ENCODE measurements at places on chromosomes 16 and 17.

- no peak for DNase-seq
These were observed 38.1 kb upstream of the KPNB1 start for GRCh38 chr17:47611372-47612350.

DNA sequence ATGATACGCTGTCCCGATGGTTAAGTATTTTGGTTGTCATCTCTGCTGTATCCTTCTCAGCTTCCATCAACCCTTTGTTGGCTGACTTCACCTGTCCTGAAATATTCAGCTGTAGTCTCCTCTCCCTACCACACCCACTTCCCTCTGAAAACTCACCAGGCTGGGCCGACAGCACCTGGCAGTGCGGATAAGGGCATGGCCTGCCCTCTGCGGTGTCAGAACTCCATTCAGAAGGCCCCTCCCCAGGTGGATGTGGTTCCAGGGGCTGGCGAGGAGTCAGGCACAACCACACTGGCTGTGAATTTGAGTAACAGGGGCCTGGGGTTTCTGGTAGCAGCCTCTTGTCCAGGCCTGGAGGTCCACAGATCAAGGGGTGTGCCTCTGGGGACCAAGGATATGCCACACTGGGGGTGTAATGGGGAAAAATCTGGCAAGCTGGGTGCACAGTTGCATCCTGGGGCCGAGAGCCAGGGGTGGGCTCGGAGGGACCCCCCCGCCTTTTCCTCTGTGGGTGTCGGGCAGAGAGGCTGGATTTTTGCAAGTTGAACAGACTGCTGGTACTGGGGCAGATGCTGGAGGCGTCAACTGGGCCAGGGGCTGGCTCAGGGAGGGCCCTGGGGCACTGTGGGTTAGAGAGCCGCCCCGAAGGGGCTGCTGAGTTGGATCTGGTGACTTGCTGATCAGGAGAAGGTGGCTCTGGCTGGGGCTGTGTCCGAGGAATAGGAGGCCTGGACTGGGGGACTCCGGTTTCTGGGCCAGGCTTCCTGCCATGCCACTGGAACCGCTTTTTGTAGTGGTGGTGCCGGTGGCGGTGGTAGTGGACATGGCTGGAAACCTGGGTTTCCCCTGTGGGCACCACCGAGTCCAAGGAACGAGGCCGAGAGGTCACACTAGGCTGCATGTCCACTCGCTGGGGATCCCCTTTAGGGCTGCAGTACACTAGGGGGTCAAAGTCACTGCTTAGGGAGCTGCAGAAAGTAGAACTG, 5.6 kb upstream of the SUPT4H1 start:
- DNase-seq, result no peak

- DNase-seq, result peak; percentile 34
These were observed 46.9 kb downstream of the AXIN2 start for GRCh38 chr17:65514541-65514940.

DNA sequence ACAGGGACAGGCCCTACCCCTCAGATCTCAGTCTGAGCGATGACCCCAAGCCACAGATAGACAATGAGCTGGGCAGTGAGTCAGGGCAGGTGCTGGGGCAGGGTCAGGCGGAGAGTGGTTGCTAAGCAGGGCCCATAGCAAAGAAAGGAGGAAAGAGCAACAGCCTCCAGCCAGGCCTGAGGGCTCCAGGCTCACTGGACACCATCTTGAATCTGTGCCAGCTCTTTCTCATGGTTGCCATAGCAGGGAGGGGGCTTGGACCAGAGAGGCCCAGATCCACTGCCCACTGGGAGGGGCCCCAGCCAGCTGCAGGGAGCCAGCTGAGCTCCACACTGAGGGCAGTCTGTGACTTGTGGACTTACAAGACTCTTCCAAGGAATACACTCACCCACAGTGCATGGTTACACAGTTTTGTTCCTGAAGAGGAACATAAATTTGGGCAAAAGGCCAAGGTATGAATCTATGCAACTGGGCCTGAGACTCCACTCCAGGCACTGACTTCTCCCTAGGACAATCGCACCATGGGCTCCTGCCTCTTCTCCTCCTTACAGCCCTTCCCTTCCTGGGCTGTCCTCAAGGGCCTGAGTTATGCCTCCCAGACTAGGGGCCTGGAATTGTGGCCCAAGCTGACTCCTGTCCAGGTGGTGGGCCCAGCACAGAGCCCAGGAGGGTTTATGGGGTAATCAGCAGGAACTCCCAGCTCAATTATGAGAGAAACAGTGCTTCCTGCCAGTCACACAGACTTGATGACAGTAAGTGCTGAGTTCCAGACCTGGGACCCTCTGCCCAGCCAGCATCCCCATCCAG, 59.9 kb downstream of the BEAN1 start:
- no peak for DNase-seq

- no peak for DNase-seq
These were observed 27.5 kb upstream of the MTSS2 start for GRCh38 chr16:70713342-70713741.

- DNase-seq, result peak; percentile 70
These were observed 737 bp downstream of the DHRS13 start for GRCh38 chr17:28901866-28902818.

DNA sequence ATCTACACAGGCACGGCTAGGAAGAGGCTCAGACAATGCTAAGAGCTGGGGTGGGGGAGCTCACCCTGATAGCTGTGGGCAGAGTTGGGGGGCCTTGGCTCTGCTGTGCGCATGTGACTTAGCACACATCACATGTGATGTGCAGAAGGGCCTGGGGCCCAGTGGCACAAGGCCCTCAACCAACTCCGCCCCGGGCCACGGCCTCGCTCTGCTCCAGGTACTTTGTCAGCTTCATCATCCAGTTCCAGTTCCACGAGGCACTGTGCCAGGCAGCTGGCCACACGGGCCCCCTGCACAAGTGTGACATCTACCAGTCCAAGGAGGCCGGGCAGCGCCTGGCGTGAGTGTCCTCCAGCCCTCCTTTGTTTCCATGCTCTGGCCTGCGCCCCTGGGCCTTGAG, 19.3 kb downstream of the ACE start:
- no peak for DNase-seq

DNA sequence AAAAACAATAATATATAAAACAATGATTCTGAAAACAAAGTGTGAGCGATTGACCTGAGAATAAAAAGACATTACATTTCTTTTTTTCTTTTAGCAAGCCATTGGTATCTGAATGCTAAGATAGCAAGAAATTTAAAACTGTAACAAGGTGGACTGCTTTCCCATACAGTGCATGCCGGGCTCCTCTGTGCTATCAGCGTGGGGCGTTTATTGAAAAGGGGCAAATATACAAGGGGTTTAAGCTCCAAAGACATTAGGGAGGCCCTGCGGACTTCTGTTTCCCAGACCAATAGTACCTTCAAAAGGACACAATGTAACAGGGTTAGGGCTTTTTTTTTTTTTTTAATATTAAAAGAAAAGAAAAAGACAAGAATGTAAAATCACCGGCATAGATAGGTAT, 261.3 kb downstream of the ZFHX3 start:
- no peak for DNase-seq

GRCh38 chr16:73527187-73527586, 479.3 kb upstream of the ZFHX3 start:
- DNase-seq, result no peak

GRCh38 chr17:11251561-11252107, 10.6 kb downstream of the SHISA6 start:
- DNase-seq, result no peak

GRCh38 chr17:66228887-66229782, at the start of gene APOH:
Gene APOH, minus strand, starts transcription at chr17:66229415. Its CDS starts 36 bp downstream, at chr17:66229379.
- no peak for DNase-seq

GRCh38 chr17:69779378-69780214, 295.4 kb upstream of the KCNJ16 start:
- DNase-seq, result no peak

DNA sequence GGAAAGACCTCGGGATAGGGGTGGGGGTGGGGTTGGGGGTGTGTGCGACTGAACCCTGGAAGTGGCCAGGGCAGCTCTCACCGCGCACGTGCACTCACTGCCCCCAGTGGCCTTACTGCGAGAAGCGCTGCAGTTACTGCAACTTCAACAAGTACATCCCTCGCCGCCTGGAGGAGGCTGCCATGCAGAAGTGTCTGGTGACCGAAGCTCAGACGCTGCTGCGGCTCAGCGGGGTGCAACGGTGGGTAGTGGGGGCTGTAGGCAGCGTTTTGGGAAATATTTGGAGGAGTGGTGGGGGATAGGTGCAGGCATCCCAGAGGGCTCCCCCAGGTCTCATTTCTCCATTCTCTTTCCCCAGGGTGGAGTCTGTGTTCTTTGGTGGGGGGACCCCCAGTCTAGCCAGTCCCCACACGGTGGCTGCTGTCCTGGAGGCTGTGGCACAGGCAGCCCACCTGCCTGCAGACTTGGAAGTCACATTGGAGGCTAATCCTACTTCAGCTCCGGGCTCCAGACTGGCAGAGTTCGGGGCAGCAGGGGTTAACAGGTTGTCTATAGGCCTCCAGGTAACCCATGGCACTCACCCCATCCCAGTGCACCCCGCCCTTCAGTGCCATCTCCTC, 972 bp downstream of the RSAD1 start:
- DNase-seq, result peak; percentile 82

GRCh38 chr16:77212741-77213541, 13.7 kb downstream of the SYCE1L start:
- peak; percentile 85 for DNase-seq

- DNase-seq, result no peak
These were observed 361.8 kb upstream of the CDH5 start for GRCh38 chr16:66004699-66005098.

- DNase-seq, result no peak
These were observed 1.8 kb downstream of the MYH10 start for GRCh38 chr17:8628609-8629169.

DNA sequence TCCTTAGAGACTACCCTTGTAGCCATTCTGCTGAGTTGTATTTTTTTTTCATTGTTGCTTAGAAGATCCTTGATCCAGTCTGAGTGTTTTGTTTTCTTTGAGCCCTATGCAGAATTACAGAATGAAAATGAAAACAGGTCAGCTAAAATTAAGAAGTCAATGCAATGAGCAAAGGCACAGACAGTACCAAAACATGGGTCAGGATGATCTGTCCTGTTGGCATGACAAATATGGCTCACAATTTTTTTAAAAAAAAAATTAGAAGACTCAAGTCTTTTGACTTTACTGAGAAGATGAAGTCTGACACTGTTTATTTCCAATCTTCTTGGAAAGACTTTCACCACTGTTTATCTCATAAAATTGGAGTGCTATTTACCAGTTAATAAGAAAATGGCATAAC, 32.4 kb downstream of the KCNJ16 start:
- DNase-seq, result no peak

GRCh38 chr17:149231-149630, 11.9 kb downstream of the SCGB1C2 start:
- no peak for DNase-seq

- no peak for DNase-seq
These were observed 2.3 kb downstream of the DLG4 start for GRCh38 chr17:7217113-7217987.

DNA sequence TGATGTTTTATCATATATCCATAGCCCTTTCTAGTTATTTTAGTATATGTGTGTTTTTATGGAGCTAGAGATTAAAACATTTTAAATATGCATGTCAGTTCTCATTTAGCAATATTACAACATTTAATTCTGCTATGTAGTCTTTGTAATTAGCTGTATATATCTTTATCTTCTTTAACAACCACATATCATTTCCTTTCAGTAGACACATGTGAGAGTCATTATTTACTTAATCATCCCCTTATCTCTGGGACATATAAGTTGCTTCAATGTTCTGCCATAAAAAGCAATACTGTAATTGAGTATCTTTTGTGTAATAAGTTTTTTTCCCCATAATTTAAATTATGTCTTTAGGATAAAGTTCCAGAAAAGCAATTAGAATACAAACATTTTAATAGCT, 52.0 kb upstream of the CLEC3A start:
- no peak for DNase-seq

GRCh38 chr16:82626791-82627261, at the start of gene CDH13:
Gene CDH13, plus strand, starts transcription at chr16:82626969.
- DNase-seq, result no peak

- DNase-seq, result peak; percentile 59
These were observed 39.3 kb downstream of the MYO18A start for GRCh38 chr17:29140631-29141513.

GRCh38 chr16:65837464-65837863, 529.0 kb upstream of the CDH5 start:
- DNase-seq, result no peak

DNA sequence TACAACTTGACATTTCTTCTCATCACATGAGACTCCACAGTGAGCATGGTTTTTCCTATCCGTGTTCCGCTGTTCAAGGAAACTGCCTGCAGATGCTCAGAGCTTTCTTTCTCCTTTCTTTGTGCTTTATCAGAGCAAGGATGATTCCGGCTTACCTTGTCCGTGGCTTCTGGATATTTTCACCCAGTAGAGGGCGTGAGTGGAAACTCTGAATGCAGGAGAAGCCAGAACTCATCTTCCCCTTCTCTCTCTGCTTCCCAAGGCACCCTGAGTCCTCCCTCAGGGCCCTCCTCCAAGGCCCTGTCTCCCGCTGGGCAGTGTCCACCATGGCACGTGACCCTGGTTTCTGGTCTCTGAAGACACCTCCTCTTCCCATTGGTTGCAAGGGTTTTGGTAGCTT, 721.1 kb upstream of the RBFOX1 start:
- DNase-seq, result no peak

DNA sequence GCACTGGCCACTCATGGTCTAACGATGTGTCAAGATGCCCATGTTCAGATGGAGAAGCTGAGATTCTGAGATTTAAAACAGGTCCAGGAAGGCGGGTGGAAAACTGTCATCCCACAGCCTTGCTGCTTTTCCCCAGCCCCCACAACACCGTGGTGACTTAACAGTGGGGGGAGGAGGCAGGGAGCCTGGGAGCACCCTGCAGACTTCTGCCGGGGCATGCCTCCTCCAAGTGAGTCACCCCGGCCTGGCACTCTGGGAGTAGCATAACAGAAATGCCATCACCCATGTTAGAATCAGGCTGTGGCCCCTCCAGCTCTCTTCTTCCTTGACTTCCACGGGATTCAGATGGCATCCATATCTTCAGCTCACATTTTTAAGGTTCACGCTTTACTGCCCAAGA, 164.8 kb downstream of the CBLN1 start:
- no peak for DNase-seq

DNA sequence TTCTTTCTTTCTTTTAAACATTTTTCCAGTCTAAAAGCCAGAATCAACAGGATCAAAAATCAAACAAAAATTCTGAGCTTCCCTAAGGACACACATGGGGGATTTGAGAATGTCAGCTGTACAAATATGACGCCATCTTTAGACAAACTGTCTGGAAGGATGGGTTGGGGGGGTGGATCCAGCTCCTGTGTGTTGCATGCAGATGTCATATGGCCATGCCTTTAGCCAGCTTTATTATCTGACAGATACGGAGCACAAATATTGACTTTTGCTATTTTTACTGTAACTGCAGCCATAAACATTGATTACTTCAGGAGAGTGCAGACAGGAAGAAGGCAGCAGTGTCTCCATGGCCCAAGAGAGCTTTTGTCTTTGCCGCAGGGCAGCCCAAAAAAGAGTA, 279.4 kb upstream of the ELAC2 start:
- no peak for DNase-seq

GRCh38 chr16:10113248-10113647, 69.0 kb downstream of the GRIN2A start:
- DNase-seq, result no peak

Measured in activated CD4-positive, alpha-beta T cell treated with anti-CD3 and anti-CD28 coated beads for 48 hours (primary cell).